Kidney tubule cell (primary cell): ENCODE measurements at places on chromosomes 1 and 21.

DNA sequence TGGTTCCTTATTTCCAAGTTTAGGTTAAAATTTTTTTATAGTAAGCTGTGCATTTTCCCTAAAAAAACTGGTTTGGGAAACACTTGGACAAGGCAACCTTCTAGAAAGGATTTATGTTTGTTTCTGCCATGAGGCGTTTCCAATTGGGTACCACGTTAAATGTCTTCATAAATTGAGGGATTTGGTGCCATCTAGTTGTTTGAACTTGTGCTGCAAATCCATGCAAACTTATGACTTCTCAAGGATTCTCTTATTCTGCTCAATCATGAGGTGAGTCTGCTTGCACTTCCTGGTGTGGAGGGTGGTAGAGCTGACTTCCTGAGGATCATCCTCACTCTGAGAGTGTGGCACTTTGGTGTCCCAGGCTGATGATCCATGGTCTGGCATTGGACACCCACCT is 123.3 kb downstream of the PCNX2 start:
- DNase-seq, result peak; percentile 13

DNA sequence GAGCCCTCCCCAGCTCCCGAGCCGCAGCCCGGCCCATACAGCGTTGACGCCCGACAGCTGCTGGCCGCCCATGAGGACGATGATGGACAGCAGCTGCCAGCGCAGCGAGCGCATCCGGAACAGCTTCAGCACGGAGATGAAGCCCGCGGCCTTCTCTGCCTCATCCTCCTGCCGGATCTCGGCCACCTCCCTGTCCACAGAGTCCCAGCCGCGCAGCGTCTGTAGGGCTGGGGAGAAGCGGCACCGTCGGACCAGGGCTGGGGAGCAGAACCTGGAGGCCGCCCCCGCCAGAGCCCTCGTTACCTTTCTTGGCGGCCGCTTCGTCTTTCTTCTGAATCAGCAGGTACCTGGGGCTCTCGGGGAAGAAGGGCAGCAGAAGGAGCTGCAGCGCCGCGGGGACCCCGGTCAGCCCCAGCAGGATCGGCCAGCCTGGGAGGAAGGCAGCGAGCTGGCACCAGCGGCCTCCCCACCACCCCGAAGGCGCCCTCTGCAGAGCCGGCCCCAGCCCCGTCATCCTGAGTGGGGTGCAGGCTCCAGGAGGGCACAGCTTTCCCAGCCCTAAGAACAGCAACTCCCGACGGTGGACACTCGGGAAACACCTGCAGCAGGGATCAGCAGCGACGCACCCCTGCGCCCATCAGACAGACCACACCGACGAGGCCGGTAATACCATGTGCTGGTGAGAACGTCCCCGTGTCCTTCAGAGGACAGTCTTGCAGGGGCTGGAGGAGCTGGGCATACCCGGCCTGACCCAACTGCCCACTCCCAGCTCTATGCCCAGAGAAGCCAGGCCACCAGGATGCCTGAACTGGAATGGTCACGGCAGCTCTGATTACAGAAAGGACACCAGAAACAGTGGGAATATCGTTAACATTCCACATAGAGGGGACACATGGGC is 13.8 kb upstream of the SLC2A7 start:
- no peak for DNase-seq

DNA sequence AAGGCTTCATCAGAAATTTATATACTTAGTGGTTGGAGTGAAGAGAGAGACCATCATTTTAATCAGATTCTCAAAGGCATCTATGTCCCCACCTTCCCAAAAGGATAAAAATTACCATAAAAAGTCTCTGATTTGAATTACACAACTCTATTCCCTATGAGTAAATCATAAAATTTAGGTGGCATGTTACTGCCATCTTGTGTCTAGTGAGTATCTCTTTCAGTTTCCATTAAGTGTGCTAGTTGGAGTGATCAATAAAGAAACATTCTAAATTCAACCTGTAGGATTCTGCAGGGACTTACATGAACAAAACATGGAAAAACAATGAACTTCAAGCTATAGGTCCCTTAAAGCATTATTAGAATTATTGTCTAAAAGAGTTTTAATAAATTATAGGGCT is 655.4 kb downstream of the LTN1 start:
- DNase-seq, result peak; percentile 68

GRCh38 chr1:222455188-222455879 is 92.6 kb downstream of the HHIPL2 start:
- DNase-seq, result peak; percentile 83

DNA sequence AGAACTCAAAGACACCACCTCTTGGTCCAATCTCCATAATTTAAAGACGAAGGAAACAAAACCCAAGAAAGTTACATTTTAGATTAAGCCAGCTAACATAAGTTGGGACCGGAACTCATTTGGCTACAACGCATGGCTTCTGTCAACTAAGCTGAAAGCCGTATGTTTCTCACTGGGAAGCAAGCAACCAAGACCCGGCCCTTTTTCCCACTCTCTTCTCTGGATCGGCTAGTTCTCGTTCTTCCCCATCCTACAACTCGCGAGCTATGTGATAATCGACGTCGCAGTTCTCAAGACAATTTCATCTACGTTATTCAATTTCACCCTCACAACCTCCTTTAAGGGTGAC is 601 bp downstream of the CCT8 start:
- DNase-seq, result peak; percentile 34

DNA sequence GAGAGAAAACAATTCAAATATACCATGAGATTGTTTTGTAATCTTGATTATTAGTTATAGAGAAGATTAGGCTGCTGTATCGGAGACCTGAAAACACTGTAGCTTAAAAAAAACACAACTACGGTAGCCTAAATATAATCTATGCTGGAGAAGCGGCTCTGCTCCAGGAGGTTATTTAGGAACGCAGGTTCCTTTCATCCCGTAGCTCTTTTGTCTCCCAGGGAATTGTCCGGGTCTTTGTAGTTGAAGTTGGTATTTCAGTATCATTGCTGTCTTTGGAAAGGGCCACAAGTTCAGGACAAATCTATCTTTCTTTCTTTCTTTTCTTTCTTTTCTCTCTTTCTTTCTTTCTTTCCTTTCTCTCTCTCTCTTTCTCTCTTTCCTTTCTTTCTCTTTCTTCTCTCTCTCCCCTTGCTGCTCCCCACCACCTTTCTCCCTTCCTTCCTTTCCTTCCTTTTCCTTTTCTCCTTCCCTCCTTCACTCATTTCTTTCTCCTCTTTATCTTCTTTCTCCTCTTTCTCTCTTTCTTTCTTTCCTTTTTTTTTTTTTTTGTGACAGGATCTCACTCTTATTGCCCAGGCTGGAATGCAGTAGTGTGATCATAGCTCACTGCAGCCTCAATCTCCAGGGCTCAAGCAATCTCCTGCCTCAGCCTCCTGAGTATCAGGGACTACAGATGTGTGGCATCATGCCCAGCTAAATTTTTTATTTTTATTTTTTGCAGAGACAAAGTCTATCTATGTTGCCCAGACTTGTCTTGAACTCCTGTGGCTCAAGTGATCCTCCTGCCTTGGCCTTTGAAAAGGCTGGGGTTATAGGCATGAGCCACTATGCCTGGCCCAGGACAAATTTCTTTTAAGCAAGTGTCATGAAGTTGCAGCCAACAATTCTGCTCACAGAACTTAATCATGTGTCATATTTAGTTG is 10.9 kb upstream of the NFIA start:
- DNase-seq, result no peak

GRCh38 chr1:153977250-153978240 is at the start of gene JTB:
Gene JTB, minus strand, starts transcription at chr1:153977674. Its CDS starts 422 bp downstream, at chr1:153977252.
- DNase-seq, result peak; percentile 85

DNA sequence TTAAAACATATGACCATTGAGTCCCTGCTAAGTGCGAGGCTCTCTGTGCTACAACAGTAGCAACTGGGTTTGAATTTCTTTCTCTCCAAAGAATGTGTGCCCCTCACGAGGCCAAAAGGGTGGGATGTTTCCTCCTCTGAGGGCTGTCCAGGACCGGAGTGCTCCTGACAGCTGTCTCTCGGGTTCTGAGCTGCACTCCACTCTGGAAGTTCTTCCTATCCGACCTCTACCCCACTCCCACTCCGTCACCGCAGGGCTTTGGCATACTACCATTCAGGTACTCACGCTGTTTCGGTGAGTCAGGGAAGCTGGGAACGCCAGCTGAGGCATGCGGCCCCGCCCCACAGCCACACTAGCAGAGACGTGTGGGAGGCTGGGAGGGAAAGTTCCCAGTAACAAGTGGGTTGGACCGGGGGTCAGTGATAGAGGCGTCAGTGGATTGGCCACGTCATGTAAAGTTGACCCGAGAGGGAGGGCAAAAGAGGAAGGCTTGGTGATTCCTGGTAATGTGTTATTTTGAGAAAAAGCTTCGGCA is 705 bp upstream of the SLC50A1 start:
- DNase-seq, result peak; percentile 98

DNA sequence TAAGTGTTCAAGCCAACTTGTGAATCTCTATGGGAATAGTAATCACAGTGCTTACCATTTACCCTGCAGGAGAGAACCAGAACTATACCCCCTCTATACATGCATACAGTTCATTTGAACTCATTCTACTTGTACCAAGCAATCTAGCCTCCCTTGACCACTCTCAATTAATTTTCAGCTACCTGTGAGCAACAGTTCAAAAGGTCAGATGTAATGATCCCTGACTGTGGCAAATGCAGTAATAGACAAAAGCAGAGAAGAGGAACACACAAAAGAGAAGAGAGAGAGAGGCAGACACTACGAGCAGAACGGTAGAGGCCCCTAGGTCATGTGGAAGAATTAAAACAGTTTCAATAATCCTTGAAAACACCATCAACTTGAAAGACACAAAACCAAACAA is 52.8 kb downstream of the FMO4 start:
- DNase-seq, result peak; percentile 27

DNA sequence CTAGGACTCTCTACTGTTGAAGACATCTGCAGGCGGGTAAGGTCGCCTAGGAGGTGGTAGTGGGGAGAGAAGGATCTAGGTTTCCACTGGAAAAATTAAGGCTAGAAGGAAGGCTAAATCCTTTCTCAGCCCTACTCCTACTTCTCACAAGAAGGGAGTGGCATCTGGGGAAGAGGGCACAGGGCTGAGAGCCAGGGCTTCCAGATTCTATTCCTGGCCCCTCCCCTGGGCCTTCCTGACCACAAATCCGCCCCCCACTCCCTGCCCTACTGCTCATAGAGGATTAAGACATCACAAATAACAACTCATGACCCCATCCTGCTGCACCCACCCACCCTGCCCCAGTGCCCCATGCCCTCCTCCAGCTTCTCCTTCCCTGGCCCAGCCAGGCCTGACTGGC is 2.5 kb downstream of the PHLDA3 start:
- no peak for DNase-seq

- DNase-seq, result no peak
Observed at GRCh38 chr1:43716559-43717281, 9.4 kb downstream of the ST3GAL3 start.

DNA sequence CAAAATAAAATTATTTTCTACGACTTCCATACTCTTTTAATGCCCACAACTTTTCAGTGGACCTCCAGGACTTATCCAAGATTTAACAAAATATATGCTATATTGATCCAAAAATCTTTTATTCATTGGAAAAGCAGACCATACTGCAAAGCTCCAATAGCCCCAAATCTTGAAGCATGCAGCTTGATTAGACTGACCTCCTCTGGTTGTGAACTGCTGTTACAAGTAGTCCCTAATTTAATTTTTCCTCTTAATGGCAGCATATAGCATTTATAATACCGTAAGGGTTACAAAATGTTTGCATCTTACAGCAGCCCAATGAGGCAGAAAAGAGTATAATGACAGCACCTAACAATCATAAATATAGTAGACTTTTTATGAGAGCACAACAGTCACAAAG is 49.8 kb downstream of the TPR start:
- peak; percentile 2 for DNase-seq

DNA sequence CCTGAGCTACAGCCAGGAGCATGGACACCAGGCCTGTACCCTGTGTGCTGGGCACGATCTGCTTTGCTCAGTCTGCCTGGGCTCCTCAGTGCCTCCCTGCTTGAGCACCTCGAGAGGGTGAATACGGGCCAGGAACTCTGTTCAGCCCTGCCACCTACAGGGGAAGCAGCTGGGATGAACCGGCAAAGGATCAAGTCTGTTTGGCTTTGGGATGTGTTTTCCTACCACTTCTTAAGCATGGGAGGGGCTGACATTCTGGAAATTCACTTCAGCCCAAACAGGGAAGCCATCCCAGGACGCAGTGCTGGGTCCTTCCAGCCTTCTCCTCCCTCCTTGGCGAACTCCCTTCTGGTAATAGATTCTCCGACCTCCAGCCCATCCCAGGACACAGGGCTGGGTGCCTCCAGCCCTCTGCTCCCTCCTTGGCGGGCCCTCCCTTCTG is 55.8 kb upstream of the SELENON start:
- peak; percentile 43 for DNase-seq

GRCh38 chr21:28828981-28829380 is 163.7 kb downstream of the LTN1 start:
- no peak for DNase-seq

- DNase-seq, result peak; percentile 36
Observed at GRCh38 chr1:24541711-24542346, 14.1 kb upstream of the NCMAP start.

- peak; percentile 90 for DNase-seq
Observed at GRCh38 chr1:36691374-36691773, 208.7 kb upstream of the CSF3R start.

DNA sequence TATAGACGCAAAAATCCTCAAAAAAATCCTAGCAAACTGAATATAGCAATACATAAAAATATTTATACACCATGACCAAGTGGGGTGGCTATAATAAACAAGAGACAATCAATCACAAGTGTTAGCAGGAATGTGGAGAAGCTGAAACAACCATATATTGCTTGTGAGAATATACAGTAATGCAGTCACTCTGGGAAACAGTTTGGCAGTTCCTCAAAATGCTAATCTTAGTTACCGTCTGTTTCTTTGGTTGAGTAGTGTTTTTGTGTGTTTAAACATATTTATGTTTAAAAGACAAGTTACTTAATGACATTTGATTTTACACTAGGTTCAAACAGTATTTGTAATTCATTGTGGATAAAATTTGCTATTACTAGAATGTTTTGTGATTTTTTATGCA is 792.0 kb downstream of the LTN1 start:
- DNase-seq, result no peak

GRCh38 chr21:38455403-38455802 is 42.9 kb downstream of the ERG start:
- DNase-seq, result no peak

DNA sequence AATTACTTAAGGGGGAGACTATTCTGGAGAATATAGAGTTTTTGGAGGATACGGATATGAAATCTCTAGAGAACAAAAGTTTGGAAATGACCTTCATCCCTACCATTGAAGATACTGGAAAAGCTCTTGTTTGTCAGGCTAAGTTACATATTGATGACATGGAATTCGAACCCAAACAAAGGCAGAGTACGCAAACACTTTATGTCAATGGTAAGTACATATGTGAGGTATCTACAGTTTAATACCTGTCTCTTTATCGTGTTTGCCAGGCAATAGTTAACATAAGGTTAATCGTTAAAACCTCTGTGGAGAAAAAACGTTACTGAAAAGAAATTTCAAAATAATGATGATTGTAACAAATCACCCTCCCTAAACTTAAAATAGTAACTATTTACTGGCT is 11.8 kb downstream of the VCAM1 start:
- no peak for DNase-seq
